ENCODE measurements at places on chromosomes 11 and 22.

GRCh38 chr22:32199961-32200360 lies 4.9 kb downstream of the RFPL2 start:
- DNase-seq: no peak

GRCh38 chr11:123301013-123301591 lies 106.1 kb upstream of the CLMP start:
- no peak for DNase-seq

GRCh38 chr22:17754233-17754925 lies 19.9 kb downstream of the BID start:
- peak; percentile 56 for DNase-seq

DNA sequence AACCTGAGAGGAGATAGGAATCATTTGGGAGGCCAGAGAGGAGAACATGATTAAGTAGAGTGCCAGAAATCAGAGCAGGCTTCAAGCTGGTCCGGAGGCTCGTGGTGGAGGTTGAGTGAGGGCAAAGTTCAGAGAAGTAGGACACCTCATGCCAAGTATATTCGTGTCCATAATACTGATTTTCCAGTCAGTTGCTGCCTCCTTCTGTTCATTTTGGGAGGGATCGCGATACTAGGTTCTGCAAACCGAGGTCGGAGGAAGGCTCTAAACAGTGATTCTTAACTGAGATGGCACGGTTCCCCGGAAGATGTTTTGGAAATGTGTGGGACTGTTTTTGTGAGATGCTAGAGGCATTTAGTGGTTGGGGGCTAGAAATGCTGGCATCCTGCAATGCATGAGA lies 13.6 kb upstream of the CD3E start:
- peak; percentile 74 for DNase-seq

- DNase-seq: no peak
Observed at GRCh38 chr11:93905384-93905783, 55.0 kb upstream of the VSTM5 start.

GRCh38 chr11:83119216-83119615 lies 37.7 kb upstream of the PCF11 start:
- DNase-seq: no peak

GRCh38 chr11:17548444-17548843 lies 1.4 kb downstream of the OTOG start:
- DNase-seq: no peak

- no peak for DNase-seq
Observed at GRCh38 chr11:64605244-64605560, 14.2 kb downstream of the SLC22A12 start.

DNA sequence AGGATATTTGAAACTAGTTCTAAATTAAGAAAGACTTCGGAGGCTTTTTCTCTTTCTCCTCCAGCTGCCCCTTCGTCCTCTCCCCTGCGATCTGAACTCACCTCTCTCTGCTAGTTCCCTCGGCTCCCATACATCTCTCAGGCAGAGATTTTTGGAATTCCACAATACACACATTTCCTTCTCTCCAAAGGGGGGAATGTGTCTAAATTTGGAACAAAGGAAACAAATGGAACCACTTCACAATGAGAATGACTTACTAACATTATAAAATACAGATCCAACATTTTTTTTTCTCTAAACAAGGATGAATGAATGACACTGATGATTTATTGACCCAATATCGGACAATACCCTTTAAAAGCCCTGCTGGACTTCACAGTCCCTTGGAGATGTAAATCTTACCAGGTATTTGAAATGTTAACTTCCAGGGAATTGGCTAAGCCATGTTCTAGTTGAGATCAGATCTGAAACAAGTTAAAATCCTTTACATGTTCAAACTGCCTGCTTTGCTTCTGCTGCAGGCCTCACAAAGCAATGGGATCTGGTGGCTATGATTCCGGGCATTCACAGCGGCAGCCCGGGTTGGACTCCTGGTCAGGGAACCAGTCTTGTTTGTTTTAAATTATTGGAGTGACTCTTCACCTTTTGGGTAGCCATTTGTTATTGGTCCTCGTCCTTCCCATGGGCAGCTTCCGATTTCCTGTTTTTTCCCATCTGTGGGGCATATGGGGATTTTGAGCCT lies 20.5 kb upstream of the GSTP1 start:
- DNase-seq: no peak
